ENCODE measurements at places on chromosomes 12 and 14. TPM values are rescaled to one million over a fixed set of nuclear protein-coding genes. Genes with fewer than 3 reads are reported as not detected.

- H3K4me3 ChIP-seq = no peak overlapping the region
- no peaks in the 10 kb centered on the region for H3K36me3 ChIP-seq
- no peaks in the 10 kb centered on the region for H3K4me1 ChIP-seq
- no peaks in the 10 kb centered on the region for H3K27me3 ChIP-seq
- no peak for DNase-seq
Measured at GRCh38 chr14:67579040-67579439, 21.0 kb downstream of the PIGH start.

GRCh38 chr12:129371268-129371667 lies 518.0 kb downstream of the GLT1D1 start:
- no peaks in the 10 kb centered on the region for H3K36me3 ChIP-seq
- no peaks in the 10 kb centered on the region for H3K4me1 ChIP-seq
- H3K27ac ChIP-seq = no peak overlapping the region
- H3K27me3 ChIP-seq = no peaks in the 10 kb centered on the region
- DNase-seq = no peak
- H3K4me3 ChIP-seq = no peak overlapping the region

GRCh38 chr14:74220991-74221390 lies 18.3 kb upstream of the VSX2 start:
- peaks cover 2% of the 10 kb centered on the region for H3K4me1 ChIP-seq
- H3K27me3 ChIP-seq = peaks cover 37% of the 10 kb centered on the region
- DNase-seq = no peak

NXPH4 gene
- polyA plus RNA-seq = 0.18 TPM

CPSF6 gene
- 46.2 TPM for polyA plus RNA-seq

DNA sequence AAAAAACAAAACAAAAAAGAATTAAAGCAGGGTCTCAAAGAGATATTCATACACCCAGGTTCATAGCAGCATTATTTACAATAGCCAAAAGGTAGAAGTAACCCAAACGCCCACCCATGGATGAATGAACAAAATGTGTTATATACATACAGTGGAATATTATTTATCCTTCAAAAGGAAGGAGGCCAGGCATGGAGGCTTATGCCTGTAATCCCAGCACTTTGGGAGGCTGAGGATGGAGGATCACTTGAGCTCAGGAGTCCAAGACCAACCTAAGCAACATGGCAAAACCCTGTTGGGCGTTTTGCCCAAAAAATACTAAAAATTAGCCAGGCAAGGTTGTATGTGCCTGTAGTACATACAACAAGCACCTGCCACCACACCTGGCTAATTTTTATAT lies 4.6 kb downstream of the METTL3 start:
- H3K27me3 ChIP-seq = no peaks in the 10 kb centered on the region
- no peak overlapping the region for H3K4me3 ChIP-seq
- H3K4me1 ChIP-seq = peaks cover 9% of the 10 kb centered on the region
- H3K36me3 ChIP-seq = peaks cover 39% of the 10 kb centered on the region
- H3K27ac ChIP-seq = no peak overlapping the region
- DNase-seq = no peak

GRCh38 chr14:27392153-27392552 lies 794.3 kb upstream of the NOVA1 start:
- DNase-seq = no peak
- H3K4me1 ChIP-seq = no peaks in the 10 kb centered on the region
- H3K4me3 ChIP-seq = no peak overlapping the region
- peak overlapping the region; percentile 69 for H3K27ac ChIP-seq
- no peaks in the 10 kb centered on the region for H3K36me3 ChIP-seq

- H3K27ac ChIP-seq = peak overlapping the region; percentile 34
- no peaks in the 10 kb centered on the region for H3K27me3 ChIP-seq
- no peak for DNase-seq
- H3K4me1 ChIP-seq = 0 out of 2 replicates have a peak, but pooled peaks cover 5% of the 10 kb centered on the region
Measured at GRCh38 chr12:92987846-92988621, 58.9 kb upstream of the EEA1 start.

CHFR gene
- polyA plus RNA-seq = 31.6 TPM

MARCHF9 gene
- 24.2 TPM for polyA plus RNA-seq

- no peaks in the 10 kb centered on the region for H3K27me3 ChIP-seq
- H3K36me3 ChIP-seq = peaks cover 13% of the 10 kb centered on the region
- DNase-seq = no peak
- no peaks in the 10 kb centered on the region for H3K4me1 ChIP-seq
- H3K27ac ChIP-seq = no peak overlapping the region
Measured at GRCh38 chr14:89158701-89159100, 258.3 kb downstream of the FOXN3 start.

DNA sequence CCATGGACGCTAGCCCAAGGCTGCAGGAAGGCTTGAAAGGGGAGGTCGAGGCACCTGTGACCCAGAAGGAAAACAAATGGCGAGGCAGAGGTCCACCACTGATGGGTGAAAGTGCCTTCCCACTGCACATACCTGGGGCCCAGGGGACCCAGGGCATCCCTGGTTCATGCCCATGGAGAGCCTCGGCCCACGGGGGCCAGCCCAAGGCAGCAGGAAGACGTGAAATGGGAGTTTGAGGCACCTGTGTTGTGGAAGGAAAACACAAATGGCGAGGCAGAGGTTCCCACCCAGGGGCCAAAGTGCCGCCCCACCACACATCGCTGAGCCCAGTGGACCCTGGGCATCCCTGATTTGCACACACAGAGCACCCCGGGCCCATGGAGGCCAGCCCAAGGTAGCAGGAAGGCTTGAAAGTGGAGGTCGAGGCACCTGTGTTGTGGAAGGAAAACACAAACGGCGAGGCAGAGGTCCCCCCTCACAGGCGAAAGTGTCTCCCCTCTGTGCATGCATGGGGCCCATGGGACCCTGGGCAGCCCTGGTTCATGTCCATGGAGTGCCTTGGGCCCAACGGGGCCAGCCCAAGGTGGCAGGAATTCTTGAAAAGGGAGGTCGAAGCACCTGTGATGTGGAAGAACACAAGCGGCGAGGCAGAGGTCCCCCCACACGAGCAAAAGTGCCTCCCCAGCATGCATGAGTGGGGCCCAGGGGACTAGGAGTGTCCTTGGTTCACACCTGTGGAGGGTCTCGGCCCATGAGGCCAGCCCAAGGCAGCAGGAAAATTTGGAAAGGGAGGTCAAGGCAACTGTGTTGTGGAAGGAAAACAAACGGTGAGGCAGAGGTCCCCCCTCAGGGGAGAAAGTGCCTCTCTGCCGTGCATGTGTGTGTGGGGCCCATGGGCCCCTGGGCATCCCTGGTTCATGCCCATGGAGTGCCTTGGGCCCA lies 383.3 kb downstream of the ALG10 start:
- DNase-seq = peak; percentile 0
- H3K4me3 ChIP-seq = no peak overlapping the region
- H3K27ac ChIP-seq = no peak overlapping the region
- no peaks in the 10 kb centered on the region for H3K4me1 ChIP-seq
- H3K27me3 ChIP-seq = no peaks in the 10 kb centered on the region

- H3K4me3 ChIP-seq = peak overlapping the region; percentile 87
- H3K4me1 ChIP-seq = peaks cover 8% of the 10 kb centered on the region
- no peak for DNase-seq
- peak overlapping the region; percentile 86 for H3K27ac ChIP-seq
Measured at GRCh38 chr12:27331927-27332324, 710 bp upstream of the BMAL2 start.

FAM181A gene
- not detected for polyA plus RNA-seq

SLC6A13 gene
- polyA plus RNA-seq = 0.05 TPM

- no peak overlapping the region for H3K4me3 ChIP-seq
- no peaks in the 10 kb centered on the region for H3K4me1 ChIP-seq
- no peak overlapping the region for H3K27ac ChIP-seq
- peak; percentile 80 for DNase-seq
- no peaks in the 10 kb centered on the region for H3K36me3 ChIP-seq
- no peaks in the 10 kb centered on the region for H3K27me3 ChIP-seq
Measured at GRCh38 chr12:129911428-129912049, 7.7 kb upstream of the TMEM132D start.

GRCh38 chr14:97956581-97957340 lies 1159.6 kb downstream of the VRK1 start:
- H3K4me3 ChIP-seq = no peak overlapping the region
- H3K4me1 ChIP-seq = no peaks in the 10 kb centered on the region
- no peaks in the 10 kb centered on the region for H3K36me3 ChIP-seq

- peak overlapping the region; percentile 91 for H3K27ac ChIP-seq
- DNase-seq = peak; percentile 82
- H3K36me3 ChIP-seq = no peaks in the 10 kb centered on the region
- H3K4me1 ChIP-seq = peaks cover 31% of the 10 kb centered on the region
- no peaks in the 10 kb centered on the region for H3K27me3 ChIP-seq
- H3K4me3 ChIP-seq = peak overlapping the region; percentile 90
Measured at GRCh38 chr14:50531595-50532501, 521 bp downstream of the MAP4K5 start.

Measured in SK-N-SH (cell line).